ENCODE measurements at places on chromosomes 4 and X. TPM values are rescaled to one million over a fixed set of nuclear protein-coding genes. Genes with fewer than 3 reads are reported as not detected.

- no peaks in the 10 kb centered on the region for H3K4me1 ChIP-seq
- no peaks in the 10 kb centered on the region for H3K36me3 ChIP-seq
- H3K27me3 ChIP-seq, result no peaks in the 10 kb centered on the region
- H3K4me3 ChIP-seq, result no peak overlapping the region
- H3K27ac ChIP-seq, result no peak overlapping the region
These were observed 83.4 kb downstream of the UCHL1 start for GRCh38 chr4:41339812-41340809.

FREM3 gene
- not detected for total RNA-seq

DNA sequence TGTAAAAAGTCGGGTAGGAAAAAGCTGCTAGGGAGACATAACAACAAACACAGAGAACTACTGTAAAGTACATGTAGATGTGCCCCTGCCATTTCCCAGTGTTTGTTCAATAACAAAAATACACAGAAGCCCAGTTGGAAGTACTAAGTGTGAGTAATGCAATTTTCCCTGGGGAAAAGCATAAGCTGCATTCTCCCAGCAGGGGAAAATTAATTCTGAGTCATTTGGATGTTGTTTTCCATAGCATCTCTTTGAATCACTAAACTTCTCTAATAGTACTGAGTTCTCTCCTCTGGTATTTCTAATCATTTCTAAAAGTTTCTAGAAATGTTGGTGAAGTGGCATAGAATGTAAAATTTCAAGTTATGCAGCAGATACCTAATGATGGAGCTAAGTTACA, 1114.9 kb downstream of the C4orf33 start:
- H3K4me1 ChIP-seq, result no peaks in the 10 kb centered on the region
- no peak overlapping the region for H3K4me3 ChIP-seq
- no peaks in the 10 kb centered on the region for H3K36me3 ChIP-seq
- H3K27ac ChIP-seq, result no peak overlapping the region

DNA sequence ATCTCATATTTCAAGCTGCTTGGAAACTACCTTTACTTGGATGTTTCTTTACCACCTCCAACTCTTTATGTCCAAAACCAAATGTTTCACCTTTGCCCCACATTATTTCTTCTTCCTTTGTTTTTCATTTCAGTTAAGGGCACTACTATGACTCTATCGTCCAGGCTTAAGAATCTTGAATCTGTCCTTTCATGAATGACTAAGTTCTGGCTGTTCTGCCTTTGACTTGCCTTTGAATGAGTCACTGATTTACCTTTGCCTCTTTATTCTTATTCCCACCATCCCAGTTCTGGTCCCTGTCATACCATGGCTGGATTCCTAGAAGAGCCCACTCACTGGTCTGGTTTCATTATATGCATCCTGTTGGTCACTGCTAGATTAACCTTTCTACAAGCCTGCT, 30.6 kb upstream of the PLAC1 start:
- no peaks in the 10 kb centered on the region for H3K27me3 ChIP-seq
- peak; percentile 76 for DNase-seq
- H3K4me1 ChIP-seq, result peaks cover 4% of the 10 kb centered on the region
- no peaks in the 10 kb centered on the region for H3K36me3 ChIP-seq

CCSER1 gene
- total RNA-seq, result under 0.01 TPM

SCOC gene
- 40.1 TPM for total RNA-seq

HSFX2 gene
- 0.26 TPM for total RNA-seq

Data from fibroblast of lung (primary cell).